CD4-positive, alpha-beta T cell treated with Interferon gamma for 1 hour (primary cell): ENCODE measurements at places on chromosomes 16 and 17.

- DNase-seq: no peak
Measured at GRCh38 chr17:1498869-1499268, 6.4 kb upstream of the MYO1C start.

DNA sequence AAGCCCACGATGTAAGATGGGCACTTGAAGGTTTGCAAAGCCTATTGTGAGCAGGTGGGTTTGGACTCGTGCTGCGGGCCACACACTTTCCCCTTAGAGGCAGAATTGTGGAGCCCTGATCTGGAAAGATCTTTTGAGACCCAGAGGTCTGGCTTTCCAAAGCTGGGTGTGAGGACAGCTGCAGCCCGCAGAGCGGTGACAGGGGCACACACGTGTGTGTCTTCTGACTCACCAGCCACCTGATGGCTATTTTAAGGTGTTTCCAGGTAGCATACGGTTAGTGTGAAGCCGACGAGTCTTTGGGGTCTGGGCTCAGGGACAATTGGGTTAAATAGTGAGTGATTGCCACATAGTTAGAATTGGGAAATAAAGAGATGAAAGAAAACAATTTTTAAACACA, 108.9 kb upstream of the GSE1 start:
- no peak for DNase-seq

GRCh38 chr17:61409301-61410112, 9.9 kb downstream of the TBX2 start:
- DNase-seq: peak; percentile 37

GRCh38 chr17:40479754-40480480, 21.5 kb downstream of the TNS4 start:
- no peak for DNase-seq

GRCh38 chr17:29038085-29038795, 4.7 kb upstream of the PIPOX start:
- DNase-seq: no peak

DNA sequence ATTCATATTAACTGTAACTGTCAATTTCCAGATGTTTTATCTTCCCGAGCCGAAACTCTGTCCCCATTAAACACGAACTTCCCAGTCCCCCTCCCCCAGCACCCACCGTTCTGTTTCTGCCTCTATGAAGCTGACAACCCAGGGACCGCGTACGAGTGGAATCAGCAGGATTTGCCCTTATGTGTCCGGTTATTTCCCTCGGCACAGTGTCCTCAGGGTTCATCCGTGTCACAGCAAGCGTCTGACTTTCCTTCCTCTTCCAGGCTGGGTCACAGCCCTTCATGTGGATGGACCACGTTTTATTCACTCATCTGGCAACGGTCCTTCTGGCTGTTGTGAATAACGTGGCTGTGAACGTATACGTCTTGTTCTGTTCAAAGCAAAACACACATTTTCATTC, 31.3 kb downstream of the METRNL start:
- DNase-seq: no peak

DNA sequence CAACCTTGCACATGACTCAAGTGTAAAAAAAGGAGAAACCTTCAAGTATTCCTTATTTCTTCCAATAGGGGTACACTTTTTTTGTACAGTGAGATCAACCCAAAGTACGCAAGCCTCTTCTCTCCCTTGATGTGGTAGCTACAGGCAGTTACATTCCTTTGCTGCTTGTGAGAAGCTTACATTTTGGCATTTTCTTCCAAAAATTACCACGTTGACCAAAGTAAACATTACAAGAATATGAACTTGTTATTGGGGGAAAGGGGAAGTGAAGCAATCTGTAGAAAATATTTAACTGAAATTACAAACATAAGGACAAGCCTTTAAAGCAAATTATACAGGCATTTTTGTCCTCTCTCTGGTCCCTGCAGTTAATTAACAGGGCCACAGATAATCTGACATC, 97.0 kb upstream of the TOB1 start:
- no peak for DNase-seq

GRCh38 chr16:87140211-87141200, 176.7 kb downstream of the C16orf95 start:
- no peak for DNase-seq

- no peak for DNase-seq
Measured at GRCh38 chr16:72743011-72743761, 304.7 kb downstream of the ZFHX3 start.

GRCh38 chr17:46727572-46728348, 90.7 kb downstream of the WNT3 start:
- DNase-seq: no peak

DNA sequence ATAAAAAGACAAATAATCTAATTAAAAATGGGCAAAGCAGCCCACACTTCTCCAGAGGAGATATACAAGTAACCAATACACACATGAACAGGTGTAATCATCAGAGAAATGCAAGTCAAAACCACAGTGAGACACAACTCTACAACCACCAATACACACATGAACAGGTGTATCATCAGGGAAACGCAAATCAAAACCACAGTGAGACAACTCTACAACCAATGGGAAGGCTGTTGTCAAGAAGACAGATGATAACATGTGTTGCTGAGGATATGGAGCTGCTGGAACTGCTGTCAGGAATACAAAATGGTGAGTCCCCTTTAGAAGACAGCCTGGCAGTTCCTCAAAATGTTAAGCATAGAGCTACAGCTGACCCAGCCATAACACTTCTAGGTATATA, 22.5 kb upstream of the ENGASE start:
- DNase-seq: no peak

GRCh38 chr17:42699415-42699740, 17.0 kb downstream of the CNTNAP1 start:
- no peak for DNase-seq

GRCh38 chr17:82435601-82436583, 14.7 kb downstream of the CYBC1 start:
- DNase-seq: no peak
